ENCODE measurements at places on chromosomes 6 and 20. TPM values are rescaled to one million over a fixed set of nuclear protein-coding genes. Genes with fewer than 3 reads are reported as not detected.

GRCh38 chr6:167053895-167054530, 54.8 kb downstream of the CEP43 start:
- no peak for DNase-seq

DNA sequence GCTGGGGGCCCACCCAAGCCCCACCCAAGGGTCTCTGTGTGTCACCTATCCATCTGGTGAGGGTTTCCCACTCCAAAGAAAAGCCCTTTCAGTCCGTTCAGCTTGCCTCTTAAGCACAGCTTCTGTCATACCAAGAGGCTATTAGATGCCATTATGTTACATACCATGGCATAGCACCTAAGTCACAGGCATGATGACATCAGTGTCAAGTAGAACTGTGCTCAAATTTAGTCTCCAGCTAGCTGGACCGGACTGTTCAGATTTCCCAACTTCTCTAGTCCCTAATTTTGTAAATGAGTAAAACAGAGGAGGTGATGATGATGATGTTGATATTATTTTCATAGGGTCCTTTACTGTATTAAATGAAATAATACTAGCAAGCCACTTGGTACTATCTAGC, 19.2 kb upstream of the PLEKHG1 start:
- DNase-seq, result no peak

The TNXB gene
- 0.44 TPM for total RNA-seq

DNA sequence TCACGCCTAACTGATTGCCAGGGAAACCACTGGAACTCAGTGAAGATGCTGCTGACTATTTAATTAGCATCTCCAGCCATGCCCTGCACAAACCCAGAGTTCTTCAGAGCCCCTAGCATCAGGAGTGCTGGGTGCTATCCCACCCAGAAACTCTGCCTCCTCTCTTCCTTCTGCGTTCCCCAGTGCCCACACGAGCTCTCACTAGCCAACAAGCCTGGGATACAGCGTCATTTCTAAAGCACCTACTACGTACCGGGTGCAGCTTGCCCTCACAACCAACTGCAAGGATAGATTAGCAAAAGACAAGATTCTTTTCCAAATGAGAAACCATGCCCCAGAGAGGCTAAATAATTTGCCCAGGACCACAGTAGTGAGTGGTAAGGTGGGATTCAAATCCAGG, 105.2 kb upstream of the FOXP4 start:
- no peak for DNase-seq

The FANCE gene
- total RNA-seq, result 20.1 TPM

The GTSF1L gene
- total RNA-seq, result not detected

DNA sequence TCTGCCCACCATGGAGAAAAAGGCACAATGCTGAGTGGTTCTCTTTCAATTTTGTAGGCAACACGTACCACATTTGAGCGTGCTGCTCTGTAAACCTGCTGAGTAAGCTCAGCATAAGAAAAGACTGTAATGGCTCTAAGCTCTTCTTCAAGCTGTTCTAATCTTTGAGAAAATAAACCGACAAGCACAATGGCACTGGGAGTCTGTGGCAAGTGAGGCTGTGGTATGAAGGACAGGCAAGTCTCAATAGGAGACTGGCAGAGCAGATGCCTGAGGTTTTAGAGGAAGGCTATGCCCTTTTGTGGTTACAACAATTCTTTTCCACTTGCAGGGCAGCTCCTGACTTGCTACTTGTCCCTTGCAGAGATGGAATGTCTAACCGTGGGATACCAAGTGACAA, 136.7 kb upstream of the EXOC2 start:
- no peak for DNase-seq

- DNase-seq, result no peak
These were observed 11.6 kb downstream of the PTPRT start for GRCh38 chr20:43178080-43178479.

DNA sequence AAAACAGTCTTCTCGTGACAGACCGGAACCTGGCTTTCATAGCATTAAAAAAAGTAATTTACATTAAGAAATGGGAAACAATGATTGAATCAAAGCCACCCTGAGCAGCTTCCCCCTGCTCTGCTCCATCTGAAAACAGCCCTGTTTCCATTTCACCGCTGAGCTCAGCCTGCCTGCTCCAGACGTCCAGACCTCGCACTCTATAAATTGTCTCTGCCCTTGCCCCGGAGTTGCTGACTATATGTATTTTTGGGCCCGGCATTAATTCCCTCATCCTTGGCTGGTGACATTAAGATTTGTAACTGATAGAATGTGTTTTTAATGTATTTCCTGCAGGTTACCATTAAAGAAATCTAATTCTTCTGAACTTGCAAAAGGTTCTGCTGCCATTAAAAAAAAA, 22.7 kb upstream of the TCP11 start:
- DNase-seq, result no peak

- peak; percentile 72 for DNase-seq
These were observed 252.0 kb downstream of the HIVEP2 start for GRCh38 chr6:142692942-142693341.

- no peak for DNase-seq
These were observed 3.3 kb downstream of the SNAI1 start for GRCh38 chr20:49986049-49986448.

DNA sequence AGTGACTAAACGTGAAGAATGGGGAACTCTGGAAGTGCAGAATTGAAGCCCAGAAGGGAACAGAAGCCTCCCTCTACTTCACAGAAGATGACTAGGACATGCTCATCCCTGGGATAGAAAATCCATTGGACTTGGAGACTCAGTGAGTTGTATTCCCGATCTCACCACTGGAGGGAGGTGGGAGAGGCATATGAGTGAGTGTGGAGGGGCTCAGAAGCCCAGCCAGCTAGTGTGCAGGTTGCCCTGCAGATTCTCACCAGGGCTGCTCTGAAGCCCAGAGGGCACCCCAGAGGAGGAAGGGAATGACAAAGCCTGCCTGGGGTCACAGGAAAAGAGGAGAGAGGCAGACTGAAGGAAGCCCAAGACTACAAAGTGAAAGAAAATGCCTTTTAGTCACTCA, 42.1 kb upstream of the HLA-E start:
- no peak for DNase-seq

- DNase-seq, result no peak
These were observed 9.1 kb downstream of the OCSTAMP start for GRCh38 chr20:46541229-46541935.

DNA sequence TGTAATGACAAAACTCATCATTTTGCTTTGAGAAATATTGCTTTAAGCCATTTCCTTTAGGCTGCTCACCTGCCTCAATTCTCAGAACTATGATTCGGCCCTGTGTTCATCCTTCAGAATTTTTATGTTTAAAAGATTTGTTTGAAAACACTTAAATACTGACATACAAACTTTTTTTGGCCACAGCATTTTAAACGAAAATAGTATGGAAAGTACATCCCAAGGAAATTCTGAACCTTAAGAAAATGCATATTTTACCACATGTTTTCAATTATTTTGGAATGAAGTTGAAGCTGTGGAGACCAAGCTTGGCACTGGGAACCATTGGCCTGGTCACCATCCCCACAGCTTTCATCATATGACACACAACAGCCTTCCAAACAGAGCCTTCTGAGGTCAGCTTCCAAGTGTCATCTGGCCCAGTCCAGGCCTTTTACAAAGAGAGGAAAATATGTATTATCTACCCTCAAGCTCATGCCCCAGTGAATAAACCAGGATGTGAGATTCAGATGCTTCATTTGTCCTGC, 83.3 kb downstream of the SOD2 start:
- no peak for DNase-seq

- peak; percentile 31 for DNase-seq
These were observed 39.4 kb upstream of the KCNK16 start for GRCh38 chr6:39361657-39362486.

The ABHD16A gene
- 19.4 TPM for total RNA-seq

The DEFB129 gene
- total RNA-seq, result not detected
